Left renal pelvis (tissue), 4 donors: ENCODE measurements at places on chromosomes 1 and 21. TPM values are rescaled to one million over a fixed set of nuclear protein-coding genes. Genes with fewer than 3 reads are reported as not detected.

AMY1A gene
- not detected for polyA plus RNA-seq

KCNE1 gene
- 0.94 TPM for polyA plus RNA-seq

KCNK1 gene
- polyA plus RNA-seq = 8.5 TPM

RGS5 gene
- 22.9 TPM for polyA plus RNA-seq

FNDC10 gene
- 3.1 TPM for polyA plus RNA-seq

- DNase-seq = no peak
Observed at GRCh38 chr1:194175251-194175650, 988.8 kb upstream of the B3GALT2 start.
